ENCODE measurements at places on chromosomes 5 and 9. TPM values are rescaled to one million over a fixed set of nuclear protein-coding genes. Genes with fewer than 3 reads are reported as not detected.
A peak's percentile ranks its signal among the peaks of the same experiment; 100 is the strongest.

Gene STPG3
- total RNA-seq: not detected

Gene HTR1A
- not detected for total RNA-seq

- no peaks in the 10 kb centered on the region for H3K27me3 ChIP-seq
- H3K4me1 ChIP-seq: no peaks in the 10 kb centered on the region
- peak overlapping the region; percentile 13 for H3K27ac ChIP-seq
- H3K36me3 ChIP-seq: no peaks in the 10 kb centered on the region
- peak; percentile 86 for DNase-seq
Observed at GRCh38 chr9:109817846-109818472, 38.0 kb downstream of the PALM2AKAP2 start.

DNA sequence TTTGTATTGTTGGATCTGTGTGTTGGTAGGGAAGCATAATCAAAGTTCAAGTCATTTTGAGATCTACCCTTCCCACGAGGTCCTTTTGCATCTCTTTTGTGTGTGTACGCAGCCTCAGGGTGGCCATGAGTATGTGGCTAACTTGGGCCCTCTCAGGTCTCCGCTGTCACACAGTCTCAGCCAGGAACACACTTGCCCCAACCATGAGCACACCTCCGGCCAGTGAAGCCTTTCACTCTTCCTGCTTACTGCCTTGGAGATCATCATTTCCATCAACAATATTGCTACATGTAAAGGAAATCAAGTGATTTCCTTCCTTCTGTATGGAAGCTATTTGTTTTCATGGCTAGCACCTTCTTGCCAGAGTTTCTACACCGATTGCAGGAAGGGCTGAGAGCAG, 13.9 kb downstream of the ZNF346 start:
- no peak for DNase-seq
- H3K27me3 ChIP-seq: no peaks in the 10 kb centered on the region
- H3K4me3 ChIP-seq: no peak overlapping the region
- no peak overlapping the region for H3K27ac ChIP-seq
- H3K4me1 ChIP-seq: no peaks in the 10 kb centered on the region

Gene ALDH1B1
- total RNA-seq: 11.7 TPM

- no peak for DNase-seq
- H3K27ac ChIP-seq: no peak overlapping the region
- peaks cover 22% of the 10 kb centered on the region for H3K4me1 ChIP-seq
- no peaks in the 10 kb centered on the region for H3K36me3 ChIP-seq
- no peak overlapping the region for H3K4me3 ChIP-seq
Observed at GRCh38 chr9:113516840-113517577, 53.5 kb downstream of the RGS3 start.

- no peaks in the 10 kb centered on the region for H3K4me1 ChIP-seq
- H3K4me3 ChIP-seq: no peak overlapping the region
- DNase-seq: no peak
Observed at GRCh38 chr5:8478326-8478725, 609.4 kb downstream of the MTRR start.

DNA sequence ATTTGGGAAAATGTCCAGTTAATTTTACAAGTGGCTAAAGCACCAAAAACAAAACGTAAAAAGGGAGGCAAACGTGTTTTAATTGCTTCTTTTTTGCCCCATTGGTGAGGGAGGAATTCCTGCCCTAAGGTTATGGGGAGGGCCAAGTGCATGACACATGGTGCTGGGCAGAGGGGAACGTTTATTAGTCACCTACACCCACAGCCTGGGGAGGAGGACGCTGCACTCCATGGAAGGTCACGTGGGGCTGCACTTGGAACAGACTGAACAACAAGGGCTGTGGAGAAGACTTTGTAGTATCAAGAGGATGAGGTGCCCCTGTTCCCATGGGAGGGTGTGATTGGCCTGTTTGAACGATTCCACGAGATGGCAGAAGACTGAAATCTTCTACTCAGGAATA, 13.7 kb upstream of the ADAMTS16 start:
- H3K27ac ChIP-seq: no peak overlapping the region
- H3K4me3 ChIP-seq: no peak overlapping the region
- no peaks in the 10 kb centered on the region for H3K4me1 ChIP-seq
- no peaks in the 10 kb centered on the region for H3K27me3 ChIP-seq

DNA sequence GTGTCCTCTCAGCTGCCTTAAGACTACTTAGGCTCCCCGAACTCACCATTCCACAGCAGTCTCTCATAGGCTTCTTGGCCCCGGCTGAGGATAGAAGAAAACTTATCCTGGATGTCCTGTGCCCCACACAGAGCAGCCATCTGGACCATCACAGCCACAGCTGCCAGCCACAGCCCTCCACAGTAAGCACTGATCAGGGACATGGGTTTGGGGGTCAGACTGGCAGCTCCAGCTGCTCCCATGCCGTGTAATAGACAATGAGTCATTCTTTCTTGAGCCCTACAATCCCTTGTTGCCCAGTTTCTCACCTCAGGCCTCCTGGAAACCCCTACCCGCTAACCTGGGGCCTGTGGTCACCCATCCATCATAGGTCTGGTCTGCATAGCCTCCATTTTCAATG, 5.7 kb downstream of the CREB3 start:
- H3K4me1 ChIP-seq: peaks cover 10% of the 10 kb centered on the region
- peaks cover 20% of the 10 kb centered on the region for H3K36me3 ChIP-seq
- H3K4me3 ChIP-seq: no peak overlapping the region
- DNase-seq: no peak
- no peaks in the 10 kb centered on the region for H3K27me3 ChIP-seq
